Stimulated activated CD4-positive, alpha-beta T cell treated with anti-CD3 and anti-CD28 coated beads, Interleukin-2, amount 100 ng/mL, for 48 hours (primary cell): ENCODE measurements at places on chromosomes 7 and 10.

DNA sequence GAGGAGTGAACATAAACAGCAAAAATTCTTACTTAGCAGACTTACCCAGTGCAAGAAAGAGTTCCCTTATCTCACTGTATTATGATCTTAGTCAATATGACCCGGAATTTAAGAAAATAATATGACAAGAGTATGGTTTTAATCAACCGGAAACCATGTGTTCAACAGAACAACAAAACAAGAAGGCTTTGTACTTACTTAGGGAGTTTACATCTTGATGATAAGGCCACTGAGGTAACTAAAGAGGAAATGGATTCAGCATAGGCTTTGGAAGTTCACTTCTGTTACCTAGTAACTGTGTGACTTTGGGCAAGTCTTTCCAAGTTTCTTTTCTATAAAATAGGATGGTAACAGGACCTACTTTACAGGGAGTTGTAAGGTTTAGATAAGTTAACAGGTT, 7.4 kb upstream of the FAS start:
- DNase-seq: no peak

DNA sequence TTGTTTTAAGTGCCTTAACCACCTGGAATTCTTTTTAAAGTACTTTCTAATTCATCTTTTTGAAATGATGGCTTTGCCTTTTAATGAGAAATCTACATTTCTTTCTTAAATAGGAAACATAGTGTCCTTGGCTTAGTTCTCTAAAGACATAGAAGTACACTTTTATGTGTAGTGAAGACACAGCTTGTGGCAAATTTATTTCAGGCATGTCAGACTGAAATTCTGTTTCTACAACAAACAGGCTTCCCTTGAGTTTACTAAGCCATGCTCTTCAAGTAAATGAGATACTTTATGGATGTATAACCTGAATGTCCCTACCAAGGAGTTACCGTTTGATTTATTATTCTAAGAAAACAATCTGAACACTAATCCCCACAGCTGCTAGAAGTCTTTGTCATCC, 136.9 kb upstream of the MAGI2 start:
- no peak for DNase-seq

DNA sequence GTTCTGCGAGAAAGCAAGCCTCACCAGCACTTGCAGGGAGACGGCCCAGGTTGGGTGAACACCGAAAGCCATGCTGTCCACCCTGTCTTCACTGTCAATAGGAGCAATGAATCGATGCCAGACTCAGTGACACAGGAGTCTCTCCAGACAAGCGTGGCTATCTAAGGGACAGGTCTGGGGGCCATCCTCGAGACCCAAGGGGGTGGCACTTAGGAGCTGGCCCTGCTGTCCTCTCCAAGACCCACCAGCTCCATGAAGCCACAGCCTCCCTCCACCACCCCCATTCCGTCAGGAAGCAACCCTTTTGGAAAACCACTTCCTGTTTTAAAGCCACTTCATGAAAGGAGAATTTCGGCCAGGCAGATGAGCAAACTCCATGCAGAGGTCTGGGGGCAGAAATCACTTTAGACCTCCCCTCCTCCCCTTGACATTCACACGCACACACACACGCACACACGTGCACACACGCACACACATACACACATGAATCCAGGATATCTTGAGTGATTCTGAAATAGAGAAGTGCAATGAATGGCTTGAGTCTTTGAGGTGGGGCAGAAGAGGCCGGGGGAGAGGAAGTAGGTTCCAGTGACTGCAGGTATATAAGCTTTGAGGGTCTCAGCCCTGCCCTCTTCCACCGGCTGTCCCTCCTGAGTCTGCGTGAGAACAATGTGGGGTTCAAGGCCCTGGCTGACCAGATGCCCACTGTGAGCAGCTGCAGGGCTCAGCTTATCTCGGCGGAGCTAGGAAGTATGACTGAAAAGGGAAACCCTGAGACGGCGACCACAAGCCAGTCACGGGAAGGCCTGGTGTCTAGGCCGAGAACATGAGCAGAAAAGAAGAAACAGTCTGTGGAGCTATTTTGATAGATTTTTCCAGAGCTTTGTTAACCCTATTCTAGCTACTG, 25.0 kb downstream of the RGS10 start:
- DNase-seq: peak; percentile 54

GRCh38 chr7:1908823-1909420, 238.8 kb downstream of the ELFN1 start:
- DNase-seq: no peak

DNA sequence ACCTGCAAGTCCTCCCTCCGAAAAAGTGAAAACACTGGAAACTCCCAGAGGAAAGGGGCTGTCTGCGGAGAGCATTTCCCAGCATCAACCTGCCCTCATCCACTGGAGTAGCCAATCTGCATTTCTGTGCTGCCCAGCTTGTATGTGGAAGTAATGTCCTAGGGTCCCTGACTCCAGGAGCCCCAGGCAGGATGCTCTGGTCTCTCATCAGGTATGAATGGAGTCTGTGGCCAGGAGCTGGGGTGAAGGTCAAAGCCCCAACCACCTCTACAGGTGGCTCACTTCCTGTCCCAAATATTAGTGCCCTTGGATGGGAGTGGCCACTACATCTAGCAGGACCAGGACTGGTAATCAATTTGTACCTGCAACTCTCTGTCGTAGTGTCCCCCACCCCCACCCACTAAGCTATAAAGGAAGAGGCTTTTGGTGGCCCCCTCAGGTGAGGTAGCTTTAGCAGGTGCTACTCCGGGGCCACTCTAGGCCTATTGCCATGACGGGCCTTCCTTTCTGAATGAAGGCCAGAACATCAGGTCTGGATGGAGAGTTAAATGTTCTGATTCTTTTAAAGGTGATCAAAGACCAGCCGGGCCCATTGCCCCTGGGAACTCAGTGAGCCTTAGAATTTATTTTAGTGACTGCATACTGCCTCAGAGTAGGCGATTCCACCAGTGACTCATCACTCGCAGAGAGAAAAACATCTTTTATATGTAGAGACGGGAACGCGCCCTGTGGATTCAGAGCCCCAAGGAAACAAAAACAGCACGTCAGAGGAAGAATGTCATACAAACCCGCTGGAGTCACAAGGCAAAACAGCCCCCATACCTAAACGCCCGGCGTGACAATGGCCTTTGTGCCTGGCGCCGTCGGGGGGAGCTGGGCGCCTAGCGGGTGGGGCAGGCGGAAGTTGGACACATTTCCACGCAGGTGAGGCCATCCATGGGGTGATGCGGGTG, 13.0 kb downstream of the EN2 start:
- no peak for DNase-seq
